Spleen (tissue), 13 donors: ENCODE measurements at places on chromosomes 1 and 21. TPM values are rescaled to one million over a fixed set of nuclear protein-coding genes. Genes with fewer than 3 reads are reported as not detected.

DNA sequence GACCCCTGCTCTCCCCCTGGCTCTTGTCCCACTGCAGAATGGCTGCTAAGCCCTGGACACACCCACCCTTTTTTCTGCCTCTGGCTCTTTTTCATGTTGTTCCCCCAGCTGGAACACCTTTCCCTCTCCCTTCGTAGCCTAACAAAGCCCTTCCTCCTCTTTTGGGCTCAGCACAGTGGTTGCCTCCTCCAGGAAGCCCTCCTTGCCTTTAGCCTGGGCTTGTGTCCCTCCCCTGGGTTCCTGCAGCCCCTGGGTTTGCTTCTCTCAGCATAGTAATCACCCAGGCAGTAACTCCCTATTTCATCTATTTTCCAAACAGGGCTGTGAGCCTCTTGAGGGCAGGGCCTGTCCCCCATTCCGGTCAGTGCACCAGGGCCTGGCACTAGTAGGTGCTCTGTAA, 19.8 kb upstream of the ACTL8 start:
- no peak for DNase-seq

- no peak for DNase-seq
These were observed 47.0 kb upstream of the SLC2A1 start for GRCh38 chr1:43005460-43006361.

DNA sequence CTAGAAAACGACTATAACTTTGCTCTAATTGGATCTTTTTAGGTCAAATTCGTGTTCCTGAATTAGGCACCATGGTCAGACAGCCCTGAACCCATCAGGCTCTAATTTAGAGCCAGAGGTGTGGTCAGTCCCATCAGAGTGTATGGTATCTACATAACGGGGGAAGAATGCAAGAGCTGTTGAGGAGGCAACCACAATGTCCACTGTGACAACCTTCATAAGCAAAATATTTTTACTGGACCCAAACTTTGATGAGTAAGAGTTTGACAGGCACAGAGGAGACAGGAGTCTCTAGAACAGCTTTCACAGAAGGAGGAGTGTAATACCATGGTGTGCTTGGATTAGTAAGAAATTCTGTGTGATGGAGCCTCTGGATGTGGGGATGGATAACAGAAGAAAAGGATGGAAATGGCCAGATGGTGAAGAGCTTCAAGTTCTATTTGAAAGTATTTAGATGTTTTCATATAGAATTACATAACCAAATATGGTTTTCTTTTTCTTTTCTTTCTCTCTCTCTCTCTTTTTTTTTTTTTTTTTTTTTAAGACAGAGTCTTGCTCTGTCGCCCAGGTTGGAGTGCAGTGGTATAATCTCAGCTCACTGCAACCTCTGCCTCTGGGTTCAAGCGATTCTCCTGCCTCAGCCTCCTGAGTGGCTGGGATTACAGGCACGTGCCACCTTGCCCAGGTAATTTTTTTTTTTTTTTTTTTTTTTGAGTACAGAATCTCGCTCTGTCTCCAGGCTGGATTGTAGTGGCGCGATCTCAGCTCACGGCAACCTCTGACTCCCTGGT, 24.9 kb downstream of the UBE2U start:
- DNase-seq: no peak

Gene PODN
- total RNA-seq: 2.5 TPM

Gene SHE
- 33.7 TPM for total RNA-seq
